HTR-8/SVneo (cell line): ENCODE measurements at places on chromosomes 4 and X.

DNA sequence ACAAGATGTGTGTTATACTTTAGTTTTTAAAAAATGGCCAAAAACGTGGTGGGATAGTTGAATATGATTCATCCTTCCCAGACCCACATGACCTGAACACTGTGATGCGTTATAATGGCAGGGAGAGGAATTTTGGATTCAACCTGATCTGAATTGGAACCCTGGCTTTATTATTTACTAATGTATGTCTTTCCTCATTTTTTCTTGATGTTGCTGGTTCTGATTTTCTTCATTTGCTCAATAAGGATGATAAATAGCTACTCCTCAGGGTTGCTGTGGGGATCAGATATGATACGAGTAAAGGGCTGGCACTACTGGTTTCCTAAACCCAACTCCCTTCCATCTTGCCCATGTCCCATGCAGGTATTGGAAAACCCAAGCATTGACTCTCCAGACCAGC lies 24.2 kb upstream of the ACSL1 start:
- DNase-seq, result no peak

DNA sequence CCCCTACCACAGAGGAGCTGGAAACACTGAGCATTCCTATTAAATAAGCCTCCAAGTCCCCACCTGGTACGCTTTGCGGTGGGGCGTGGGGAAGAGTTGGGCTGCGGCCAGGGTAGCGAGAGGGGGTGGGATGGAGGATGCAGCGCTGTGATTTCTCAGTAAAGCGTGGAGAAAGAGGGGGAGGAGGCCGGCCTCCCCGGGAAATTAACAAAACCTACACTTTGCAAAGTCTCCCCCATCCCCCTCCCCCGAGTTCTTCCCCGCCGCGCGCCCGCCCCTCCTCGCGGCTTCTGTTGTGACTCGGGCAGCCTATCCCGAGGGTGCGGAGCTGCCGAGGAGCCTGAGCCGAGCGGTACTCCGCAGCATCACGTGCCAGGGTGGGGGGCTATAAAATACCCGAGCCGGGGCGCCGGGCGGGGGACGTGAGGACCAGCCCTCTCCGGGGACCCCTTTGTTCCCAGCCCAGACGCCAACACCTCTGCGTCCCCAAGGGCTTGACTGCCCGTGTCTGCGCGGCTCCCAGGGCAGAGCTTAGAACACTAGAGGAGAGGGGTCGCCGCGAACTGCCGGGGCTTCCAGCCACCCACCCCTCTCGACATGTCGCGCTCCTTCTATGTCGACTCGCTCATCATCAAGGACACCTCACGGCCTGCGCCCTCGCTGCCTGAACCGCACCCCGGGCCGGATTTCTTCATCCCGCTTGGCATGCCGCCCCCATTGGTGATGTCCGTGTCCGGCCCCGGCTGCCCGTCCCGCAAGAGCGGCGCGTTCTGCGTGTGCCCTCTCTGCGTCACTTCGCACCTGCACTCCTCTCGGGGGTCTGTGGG lies at the start of gene GSX2:
Gene GSX2, plus strand, starts transcription at position 416 of the 827 bp plus-strand sequence. Its CDS starts 182 bp downstream, at position 598.
- no peak for DNase-seq

DNA sequence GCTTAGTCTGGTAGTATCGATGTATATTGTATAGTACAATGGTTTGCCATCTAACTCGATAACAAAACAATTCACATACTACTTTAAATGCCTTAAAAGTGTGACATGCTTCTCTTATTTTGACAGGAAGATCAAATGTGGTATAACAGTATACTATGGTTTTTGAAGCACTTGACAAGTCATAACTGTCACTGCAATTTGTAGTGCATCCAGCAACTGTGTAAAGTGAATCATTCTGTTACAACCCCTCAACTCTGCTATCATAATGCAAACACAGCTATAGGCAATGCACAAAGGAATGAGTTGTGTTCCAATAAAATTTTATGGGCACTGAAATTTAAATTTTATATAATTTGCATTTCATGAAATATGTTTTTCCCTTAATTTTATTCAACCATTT lies 14.0 kb downstream of the RAP1GDS1 start:
- no peak for DNase-seq

DNA sequence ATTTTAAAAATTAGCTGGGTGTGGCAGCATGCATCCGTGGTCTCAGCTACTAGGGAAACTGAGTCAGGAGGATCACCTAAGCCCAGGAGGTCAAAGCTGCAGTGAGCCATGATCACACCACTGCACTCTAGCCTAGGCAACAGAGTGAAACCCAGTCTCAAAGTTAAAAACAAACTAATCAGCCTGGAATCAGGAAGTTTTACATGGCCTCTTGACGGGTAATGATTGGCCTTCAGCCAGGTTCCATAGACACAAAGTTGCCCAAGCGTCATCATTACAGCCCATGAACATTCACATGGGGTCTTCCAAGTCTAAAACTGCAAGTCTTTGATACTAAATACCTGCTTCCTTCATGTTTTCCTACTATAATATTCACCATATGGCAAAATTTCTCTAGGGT lies 10.0 kb upstream of the RGN start:
- no peak for DNase-seq

- DNase-seq, result no peak
These were observed 605.7 kb upstream of the PABPC4L start for GRCh38 chr4:134807231-134807745.

DNA sequence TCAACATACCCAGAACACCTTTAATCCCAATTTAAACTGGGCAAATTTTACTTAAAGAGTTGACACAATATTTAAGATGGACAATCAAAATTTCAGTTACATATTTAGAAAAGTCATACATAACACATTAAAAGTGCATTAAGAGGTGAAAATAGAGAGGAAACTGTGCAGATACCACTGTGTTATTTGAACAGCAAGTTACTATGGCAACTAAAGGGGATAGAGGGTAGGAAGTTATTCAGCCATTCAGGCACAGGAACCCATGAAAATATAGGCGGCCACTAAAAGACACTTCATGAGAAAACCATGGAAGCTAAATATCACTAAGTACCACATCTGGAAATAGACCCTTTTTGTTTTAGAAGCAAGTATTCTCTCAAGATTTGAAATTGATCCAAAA lies 75.1 kb downstream of the PDGFC start:
- DNase-seq, result no peak

GRCh38 chr4:131388277-131388676 lies 1760.8 kb upstream of the PCDH10 start:
- DNase-seq, result no peak

DNA sequence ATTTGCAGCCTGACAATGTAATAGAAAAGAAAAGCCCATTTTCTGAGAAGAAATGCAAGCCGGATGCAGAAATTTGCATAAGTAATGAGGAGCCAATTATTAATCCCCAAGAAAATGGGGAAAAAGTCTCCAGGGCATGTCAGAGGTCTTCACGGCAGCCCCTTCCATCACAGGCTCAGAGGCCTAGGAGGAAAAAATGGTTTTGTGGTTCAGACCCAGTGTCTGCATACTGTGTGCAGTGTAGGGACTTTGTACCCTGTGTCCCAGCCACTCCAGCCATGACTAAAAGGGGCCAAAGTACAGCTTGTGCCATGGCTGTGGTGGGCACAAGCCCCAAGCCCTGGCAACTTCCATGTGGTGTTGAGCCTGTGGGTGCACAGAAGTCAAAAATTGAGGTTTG lies 92.2 kb downstream of the SH3BGRL start:
- no peak for DNase-seq

- no peak for DNase-seq
These were observed 125.7 kb downstream of the EIF4E start for GRCh38 chr4:98803251-98803650.
